Hematopoietic multipotent progenitor cell treated with erythropoietin and hydrocortisone succinate and interleukin-3 and kit ligand, for 8 days (in vitro differentiated cells): ENCODE measurements at places on chromosomes 3 and 15.

- DNase-seq, result no peak
These were observed 81.5 kb downstream of the DIPK2A start for GRCh38 chr3:144053121-144053520.

DNA sequence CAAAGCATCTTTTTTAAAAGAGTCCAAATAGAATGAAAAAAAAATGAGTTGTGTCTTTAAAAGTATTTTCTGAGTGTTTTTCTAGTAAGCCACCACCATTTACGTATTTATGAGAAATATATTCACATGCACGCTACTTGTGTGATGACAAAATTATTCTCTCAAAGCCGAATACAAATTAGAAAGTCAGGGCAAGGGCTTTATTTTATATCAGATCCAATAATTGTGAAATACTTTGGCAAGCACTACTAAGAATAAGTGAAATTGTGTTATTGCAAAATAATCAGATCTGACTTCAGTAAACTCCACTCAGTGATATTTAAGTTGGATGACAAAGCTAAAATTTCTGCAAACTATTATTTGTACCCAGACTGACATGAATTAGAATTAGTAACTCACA is 589.3 kb upstream of the KCNMB2 start:
- DNase-seq, result no peak

DNA sequence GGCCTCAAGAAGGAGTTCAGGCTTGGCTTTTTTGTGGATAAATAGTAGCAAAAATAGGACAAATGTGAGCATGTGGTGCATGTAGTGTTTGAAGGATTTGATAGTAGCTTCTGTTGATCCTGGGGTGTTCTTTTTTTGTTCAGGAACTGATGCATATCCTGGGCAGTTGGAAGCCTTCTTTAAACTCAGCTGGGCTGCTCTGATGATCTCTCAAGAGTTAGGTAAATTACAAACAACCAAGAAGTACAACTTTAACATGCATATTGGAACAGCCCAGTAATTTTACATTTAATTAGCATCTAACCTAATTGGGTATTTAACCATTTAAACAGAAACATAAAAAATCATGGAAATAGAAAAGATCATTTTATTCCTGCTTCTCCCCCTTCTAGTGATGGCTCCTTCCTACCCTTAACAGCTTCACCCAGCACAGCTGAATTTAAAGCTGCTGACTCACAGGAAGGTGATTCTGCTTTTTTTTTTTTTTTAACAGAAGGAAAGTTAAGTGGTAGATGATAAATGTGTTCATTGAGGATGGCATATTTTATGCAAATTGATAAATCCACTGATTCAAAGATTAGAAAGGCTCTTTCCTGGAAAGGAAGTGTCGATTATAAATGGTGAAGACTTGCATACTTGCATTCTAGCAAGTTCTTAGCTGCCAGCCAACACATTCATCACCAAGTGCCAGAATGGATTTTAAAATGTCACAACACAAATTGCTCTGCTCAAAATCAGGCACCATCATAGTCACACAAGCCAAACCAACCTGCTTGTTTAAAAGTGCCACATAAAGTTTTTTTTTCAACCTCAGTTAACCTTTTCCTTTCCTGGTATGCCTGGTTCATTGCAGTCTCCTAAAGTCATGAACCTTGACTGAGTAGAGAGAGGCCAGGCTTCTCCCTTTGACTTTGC is 20.0 kb downstream of the SLC35G2 start:
- peak; percentile 53 for DNase-seq

- DNase-seq, result peak; percentile 31
These were observed 64.0 kb upstream of the CPOX start for GRCh38 chr3:98657457-98657856.

GRCh38 chr15:94098921-94099573 is 132.3 kb upstream of the MCTP2 start:
- no peak for DNase-seq

- DNase-seq, result no peak
These were observed 817.6 kb downstream of the GRM7 start for GRCh38 chr3:7678521-7678920.

DNA sequence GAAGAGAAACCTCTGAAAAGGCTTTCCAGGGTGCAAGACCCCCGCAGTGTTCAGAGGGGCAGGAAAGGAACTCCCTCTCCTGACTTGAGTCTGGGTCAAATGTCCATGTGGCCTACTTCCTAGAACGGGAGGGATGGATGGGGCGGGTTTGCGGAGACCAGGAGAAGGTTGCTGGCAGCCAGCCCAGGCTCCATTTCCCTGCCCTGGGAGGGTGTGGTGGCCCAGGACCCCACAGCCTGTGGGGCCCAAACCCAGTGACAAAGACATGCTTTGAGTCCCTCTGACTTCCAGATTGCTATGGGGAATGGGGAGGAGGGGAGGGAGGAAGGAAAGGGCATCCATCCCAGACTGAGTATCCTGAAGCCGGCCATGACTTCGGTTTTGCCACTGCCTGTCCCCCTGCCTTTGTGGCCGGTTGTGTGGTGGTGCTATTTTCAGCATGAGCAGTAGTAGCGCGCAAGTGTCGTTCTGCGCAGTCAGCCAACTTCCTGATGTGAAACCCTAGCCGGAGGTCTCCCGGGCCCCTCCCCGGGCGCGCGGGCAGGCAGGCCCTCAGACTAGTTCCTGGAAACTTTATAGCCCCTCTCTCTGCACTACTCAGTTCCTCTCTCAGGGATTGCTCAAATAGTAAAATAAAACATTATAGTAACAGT is 24.4 kb downstream of the MAGEF1 start:
- no peak for DNase-seq

DNA sequence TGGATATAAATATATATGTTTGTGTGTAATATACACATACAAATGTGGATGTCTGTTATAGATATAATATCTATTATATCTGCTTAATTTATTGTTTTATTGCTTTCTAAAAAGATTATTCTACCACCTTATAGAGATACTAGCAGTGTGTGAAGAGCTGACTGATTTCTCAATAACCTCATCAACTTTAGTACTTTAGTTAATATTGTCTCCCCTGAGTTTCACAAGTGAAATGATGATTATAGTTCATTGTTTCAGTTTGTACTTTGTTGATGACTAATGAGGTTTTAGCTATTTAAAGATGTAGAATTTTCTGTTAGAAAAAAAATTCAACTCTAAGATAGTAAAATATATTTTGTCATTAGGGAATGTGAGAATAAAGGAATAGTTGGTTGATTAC is 11.4 kb downstream of the RSRC1 start:
- no peak for DNase-seq

DNA sequence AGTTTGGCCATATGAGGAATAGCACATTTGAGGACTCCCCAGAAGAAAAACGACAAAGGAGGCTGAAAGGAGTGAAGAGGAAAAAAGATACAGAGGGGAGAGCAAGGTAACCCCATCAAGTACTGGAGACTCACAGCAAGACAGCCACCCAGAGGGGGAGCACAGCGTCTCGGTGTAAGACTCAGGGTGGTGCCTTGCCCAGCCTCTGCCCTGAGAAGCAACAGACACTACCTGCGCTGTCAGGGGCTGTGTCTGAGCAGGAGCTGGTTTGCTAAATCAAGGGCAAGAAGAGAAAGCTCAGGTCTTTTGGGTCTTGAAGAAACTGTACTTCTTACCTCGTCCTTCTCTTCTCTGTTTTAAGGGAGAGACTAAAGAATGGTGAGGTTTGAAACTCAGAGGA is 27.9 kb downstream of the FBXO45 start:
- DNase-seq, result no peak

- peak; percentile 17 for DNase-seq
These were observed 109.6 kb upstream of the TMCO5A start for GRCh38 chr15:37824717-37825382.

DNA sequence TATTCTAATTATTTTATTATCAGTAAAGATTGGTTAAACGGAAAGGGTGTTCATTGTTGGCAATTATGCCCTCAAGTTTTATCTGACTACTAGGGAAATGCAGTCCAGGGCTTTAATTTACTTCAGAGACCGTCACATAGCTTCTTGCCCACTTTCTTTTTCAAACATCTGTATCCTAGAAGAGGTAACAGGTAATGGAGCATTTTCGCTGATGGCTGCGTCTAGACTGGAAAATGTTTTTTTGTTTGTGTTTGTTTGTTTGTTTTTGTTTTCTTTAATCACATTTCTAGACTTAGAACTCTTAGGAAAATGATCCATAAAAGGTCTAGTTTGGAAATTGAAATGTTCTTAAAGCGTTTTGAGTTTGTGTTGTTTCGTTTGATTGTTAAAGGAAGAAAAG is 71.4 kb downstream of the ANXA2 start:
- DNase-seq, result no peak

DNA sequence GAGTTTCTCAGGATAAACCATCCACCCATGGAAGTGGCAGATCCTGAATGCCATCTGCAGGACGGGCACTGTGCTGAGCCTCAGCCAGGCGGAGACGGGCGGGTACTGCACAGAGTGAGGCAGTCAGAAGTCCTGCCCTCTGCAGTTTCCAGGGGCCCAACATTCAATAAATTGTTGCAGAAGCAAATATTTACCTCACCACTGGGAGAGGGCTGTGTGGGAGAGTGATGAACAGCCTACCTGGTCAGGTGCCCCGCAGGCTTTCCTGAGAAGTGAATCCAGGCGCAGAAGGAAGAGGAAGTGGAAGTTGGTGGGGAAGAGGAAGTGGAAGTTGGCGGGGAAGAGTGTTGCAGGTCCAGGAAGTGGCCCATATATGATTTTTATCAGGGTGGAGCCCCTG is 100.8 kb downstream of the SLCO3A1 start:
- no peak for DNase-seq

DNA sequence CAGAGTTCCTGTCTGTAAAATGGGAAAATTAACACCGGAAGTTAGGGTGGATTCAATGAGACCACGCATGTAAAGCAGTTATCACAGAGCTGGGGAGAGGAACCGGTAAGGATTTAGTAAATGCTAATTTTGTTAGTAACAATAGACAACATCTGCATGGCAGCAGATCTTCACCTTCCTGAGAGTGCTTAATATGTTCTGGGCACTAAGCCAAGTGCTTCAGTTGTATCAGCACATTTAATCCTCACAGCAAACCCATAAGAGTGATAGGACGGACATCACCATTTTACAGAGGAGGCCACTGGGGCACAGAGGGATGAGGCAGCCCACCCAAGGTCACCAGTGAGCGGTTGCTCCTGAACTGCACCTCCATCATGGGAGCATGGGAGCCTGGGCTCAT is 189.4 kb downstream of the WNT5A start:
- no peak for DNase-seq

DNA sequence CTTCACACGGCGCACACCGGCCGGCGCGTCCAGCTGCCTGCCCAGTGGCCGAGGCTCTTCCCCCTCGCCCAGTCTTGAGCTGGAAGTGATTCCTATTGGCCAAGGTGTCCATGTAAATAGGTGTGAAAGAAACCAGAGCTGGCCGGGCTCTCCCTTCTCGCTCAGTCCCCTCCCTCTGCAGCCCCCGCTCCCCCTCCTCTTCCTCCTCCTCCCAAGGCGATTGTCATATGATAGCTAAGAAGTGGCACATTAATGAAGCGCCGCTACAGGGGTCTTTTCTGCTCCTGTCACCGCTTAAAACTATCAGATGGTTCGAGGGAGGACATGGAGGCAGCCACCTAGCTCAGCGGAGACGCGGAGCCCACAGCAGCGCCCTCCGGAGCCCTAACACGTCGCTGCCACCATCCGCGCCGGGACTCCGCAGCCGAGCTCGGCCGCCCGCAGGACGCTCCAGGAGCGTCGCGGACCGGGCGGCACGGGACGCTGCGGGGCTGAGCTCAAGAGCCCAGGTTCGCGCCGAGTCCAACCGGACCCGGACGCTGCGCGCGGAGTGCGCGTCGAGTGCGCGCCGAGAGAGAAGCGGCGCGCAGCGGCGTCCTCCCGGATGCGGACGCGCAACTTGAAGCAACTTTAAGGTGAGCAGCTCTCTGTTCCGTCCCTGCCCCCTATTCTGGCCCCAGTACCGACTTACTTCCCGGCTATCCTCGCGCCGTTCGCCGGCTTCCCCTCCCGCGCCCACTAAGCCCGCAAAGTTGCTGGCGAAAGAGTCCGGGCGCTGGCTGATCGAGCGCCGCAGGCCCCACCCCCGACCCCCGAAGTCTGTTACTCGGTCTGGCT is at the start of gene FOXB1:
Gene FOXB1 (plus strand): TSS at position 303 of the 837 bp plus-strand sequence. CDS start 653 bp downstream, outside the sequence.
- DNase-seq, result no peak

DNA sequence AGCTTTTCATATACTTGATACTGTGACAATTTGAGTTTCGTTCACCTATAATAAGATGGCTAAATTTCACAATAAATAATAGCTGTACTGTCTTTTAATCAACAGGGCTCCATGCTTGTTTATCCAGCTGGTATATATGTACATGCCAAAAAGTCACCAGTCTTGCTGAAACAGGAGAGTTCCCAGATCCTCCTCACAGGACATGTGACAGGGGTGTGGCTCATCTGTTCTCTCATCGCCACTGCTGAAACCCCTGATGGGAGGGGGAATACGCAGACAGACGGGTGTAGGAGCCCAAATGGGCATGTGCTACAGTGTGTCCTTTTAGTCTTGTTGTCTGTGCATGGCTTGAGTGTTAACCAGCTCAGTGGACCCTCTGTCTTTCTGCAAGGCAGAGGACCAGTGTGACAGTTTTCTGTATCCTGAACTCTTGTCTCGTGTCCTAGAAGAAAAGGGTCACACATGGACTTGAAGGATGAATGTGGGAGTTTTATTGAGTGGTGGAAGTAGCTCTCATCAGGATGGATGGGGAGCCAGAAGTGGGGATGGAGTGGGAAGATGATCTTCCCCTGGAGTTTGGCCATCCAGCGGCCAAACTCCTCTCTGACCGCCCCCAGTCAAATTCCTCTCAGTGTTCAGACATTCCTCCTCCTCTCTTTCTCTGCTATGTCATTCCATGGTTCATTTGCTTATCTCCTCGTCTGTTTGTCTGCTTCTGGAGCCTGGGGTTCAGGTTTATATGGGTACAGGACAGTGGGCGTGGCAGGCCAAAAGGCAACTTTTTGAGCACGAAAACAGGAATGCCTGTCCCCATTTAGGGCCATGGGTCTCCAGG is 113.1 kb upstream of the NECTIN3 start:
- no peak for DNase-seq

GRCh38 chr15:77032052-77032646 is 37.2 kb downstream of the PSTPIP1 start:
- DNase-seq, result no peak

- DNase-seq, result no peak
These were observed 58.1 kb downstream of the SLC6A6 start for GRCh38 chr3:14460342-14461005.

GRCh38 chr15:99963096-99963825 is 230.0 kb upstream of the LYSMD4 start:
- DNase-seq, result no peak

GRCh38 chr3:192246847-192247559 is 480.3 kb downstream of the FGF12 start:
- no peak for DNase-seq

DNA sequence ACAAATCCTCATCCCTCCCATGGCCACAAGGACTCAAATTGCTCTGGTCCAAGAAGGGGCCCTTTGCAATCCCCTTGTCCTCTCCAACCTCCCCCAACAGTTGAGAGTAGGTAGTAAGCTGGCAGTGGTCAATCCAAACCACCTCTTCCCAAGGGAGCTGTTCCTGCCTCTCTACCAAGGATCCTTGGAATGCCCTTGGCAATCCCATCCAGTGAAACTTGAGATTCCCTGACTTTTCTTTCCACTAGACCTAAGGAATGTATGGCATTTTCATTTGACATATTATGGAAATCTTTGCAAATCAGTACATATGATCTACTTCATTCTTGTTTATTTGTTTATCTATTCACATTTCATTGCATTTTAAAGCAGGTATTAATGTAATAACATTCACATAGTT is 4.8 kb upstream of the RBP2 start:
- no peak for DNase-seq
